ENCODE measurements at places on chromosomes 5 and 9.

DNA sequence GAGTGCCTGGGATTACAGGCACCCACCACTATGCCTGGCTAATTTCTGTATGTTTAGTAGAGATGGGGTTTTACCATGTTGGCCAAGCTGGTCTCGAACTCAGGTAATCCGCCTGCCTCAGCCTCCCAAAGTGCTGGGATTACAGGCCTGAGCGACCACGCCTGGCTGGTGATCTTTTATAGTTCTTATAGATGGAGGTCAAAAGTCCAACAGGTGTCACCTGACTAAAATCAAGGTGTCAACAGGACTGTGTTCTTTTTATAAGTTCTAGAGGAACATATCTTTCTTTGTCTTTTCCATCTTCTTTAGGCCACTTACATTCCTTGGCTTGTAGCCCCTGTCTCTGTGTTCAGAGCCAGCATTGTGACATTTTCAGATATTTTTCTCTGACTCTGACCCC lies 155.5 kb upstream of the SLC12A2 start:
- DNase-seq = no peak

DNA sequence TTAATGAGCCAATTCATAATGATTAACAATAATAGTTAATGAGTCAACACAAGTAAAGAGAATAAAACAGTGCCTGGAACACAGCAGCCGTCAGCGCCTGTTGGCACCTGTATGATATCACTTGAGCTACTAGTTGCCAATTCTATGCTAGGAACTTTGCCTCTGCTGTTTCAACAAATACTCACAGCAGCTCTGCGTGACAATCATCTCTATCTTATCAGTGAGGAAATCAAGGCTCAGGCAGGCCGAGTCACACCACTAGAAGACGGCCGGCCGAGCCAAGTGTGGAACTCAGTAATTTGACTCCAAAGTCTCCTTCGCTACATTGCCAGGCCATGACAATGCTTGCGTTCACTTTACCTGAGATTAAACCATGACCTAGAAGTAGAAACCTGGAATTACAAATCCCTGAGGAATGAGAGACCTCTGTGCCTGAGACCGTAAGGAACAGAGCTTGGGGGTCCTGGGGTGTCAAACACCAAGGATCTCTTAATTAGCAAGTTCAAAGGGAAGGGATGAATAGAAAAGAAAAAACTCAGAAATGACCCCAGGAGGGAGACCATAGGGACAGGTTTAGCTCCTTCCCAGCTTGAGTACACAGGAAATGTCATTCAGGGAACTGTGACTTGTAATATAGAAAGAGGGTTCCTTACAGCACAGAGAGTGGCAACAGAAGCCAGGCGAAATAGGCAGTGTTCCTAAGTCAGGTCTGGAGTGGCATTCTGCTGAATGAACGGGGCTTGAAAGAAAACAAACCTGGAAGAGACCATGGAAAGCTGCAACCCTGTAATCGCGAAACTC lies 109.1 kb downstream of the SUSD1 start:
- DNase-seq = no peak

DNA sequence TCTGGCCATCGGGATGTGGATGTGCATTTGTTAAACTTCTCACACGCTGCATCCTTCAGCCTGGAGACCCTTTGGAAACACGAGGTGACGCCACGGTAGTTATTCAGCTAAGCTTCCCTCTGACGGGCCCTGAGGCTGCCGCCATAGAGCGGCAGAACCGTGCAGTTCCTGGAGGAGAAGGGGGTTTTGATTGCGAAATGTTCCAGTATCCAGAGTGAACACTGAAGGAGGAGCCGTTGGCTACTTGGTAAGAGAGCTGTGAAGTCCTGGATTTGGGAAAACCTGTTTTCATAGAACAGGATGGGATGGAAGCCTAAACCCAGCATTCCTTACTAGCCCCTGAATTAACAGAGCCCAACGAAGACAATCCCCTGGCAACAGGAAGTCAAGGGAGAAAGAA lies 23.0 kb upstream of the EXOC3 start:
- DNase-seq = no peak

DNA sequence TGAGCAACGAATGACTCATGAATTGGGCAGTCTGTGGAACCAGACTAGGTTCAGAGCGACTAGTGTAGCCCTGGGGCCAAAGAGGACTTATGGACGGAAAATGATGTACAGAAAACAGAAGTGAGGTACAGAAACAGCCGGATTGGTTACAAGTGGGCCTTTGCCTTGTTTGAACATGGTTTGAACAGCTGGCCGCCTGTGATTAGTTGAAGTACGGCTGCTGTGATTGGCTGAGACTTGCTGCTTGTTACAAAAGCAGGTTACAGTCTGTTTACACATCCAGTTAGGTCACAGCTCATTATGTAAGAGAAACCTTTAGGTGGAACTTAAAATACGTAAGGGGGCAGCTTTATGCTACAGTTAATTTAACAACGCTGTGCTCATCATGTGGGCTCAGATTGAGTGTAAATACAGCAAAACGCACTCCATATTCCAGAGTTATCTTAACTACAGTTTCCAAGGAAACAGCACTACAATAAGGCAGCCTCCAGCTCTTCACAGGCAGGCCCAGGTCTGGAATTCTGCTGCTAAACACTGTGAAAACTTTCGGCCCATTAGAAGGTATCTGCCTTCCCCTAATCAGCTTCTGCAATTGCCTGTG lies 6.5 kb downstream of the AMACR start:
- DNase-seq = no peak

DNA sequence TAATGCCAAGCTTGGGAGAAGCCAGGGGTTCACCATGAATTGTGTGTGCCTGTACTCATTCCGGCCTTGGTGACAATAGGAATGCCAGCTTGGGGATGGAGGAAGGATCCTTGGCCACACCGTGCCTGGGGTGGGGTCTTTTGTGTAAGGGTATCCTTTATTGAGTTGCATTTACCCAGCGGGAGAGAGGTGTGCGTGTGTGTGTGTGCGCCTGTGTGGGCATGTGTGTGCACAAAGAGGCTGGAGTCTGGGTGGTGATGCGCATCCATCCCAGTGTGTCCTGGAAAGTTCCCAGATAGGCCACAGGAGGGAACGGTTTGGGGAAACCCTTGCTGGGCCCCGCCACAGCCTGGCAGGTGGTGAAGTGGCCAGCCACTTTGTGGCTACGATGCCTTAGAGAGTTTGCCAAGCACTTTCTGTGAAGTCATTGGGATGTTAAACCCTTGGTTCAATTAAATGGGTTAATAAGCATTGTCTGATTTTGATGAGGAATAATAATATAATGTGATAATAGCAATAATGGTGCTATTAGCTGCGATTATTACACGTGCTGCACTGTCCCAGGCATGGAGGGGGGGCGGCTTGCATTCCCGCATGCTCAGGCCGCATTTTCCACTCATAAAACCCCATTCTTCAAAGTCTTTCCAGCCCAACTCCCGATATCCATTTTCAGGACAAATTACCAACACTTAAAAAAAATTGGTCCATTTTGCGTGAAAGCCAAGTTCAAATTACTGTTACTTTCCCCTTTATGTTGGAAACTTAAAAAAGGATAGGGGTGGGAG lies 13.7 kb downstream of the PITX1 start:
- no peak for DNase-seq

- DNase-seq = no peak
Observed at GRCh38 chr5:33425314-33425713, 15.5 kb upstream of the TARS1 start.

Data from activated CD4-positive, alpha-beta T cell treated with anti-CD3 and anti-CD28 coated beads for 48 hours (primary cell).